ENCODE measurements at places on chromosomes 12 and 14.

DNA sequence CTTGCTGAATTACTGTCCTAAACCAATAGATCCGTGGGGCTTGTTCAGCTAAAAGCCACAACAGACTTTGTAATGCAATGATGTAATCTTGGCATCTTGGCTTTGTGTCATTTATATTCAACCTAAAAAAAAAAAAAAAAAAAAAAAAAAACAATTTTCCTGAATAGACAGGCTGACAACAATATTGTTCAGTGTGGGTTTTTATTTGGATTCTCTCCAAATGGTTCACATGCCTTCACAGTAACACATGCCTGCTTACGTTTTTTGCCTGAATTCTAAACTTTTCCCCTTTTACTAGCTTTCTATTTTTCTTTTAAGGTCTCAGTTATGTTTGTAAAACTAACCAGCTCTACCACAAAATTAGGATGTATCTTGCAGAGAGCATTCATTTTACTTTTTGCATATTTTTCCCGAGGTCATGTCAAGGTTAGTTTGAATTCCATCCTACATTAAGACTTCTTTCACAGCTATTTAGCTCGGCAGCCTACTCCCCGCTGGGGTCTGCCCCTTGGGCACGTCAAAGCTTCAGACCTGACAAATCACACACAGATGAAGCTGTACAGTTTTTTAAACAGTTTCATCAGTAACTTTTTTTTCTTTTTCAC, 213.7 kb upstream of the NPAS3 start:
- DNase-seq, result no peak

- DNase-seq, result no peak
Observed at GRCh38 chr14:72311116-72311515, 378.9 kb downstream of the RGS6 start.

GRCh38 chr14:87712396-87713090, 280.4 kb downstream of the GALC start:
- no peak for DNase-seq

- DNase-seq, result no peak
Observed at GRCh38 chr14:101184104-101184455, 280.6 kb upstream of the RTL1 start.

DNA sequence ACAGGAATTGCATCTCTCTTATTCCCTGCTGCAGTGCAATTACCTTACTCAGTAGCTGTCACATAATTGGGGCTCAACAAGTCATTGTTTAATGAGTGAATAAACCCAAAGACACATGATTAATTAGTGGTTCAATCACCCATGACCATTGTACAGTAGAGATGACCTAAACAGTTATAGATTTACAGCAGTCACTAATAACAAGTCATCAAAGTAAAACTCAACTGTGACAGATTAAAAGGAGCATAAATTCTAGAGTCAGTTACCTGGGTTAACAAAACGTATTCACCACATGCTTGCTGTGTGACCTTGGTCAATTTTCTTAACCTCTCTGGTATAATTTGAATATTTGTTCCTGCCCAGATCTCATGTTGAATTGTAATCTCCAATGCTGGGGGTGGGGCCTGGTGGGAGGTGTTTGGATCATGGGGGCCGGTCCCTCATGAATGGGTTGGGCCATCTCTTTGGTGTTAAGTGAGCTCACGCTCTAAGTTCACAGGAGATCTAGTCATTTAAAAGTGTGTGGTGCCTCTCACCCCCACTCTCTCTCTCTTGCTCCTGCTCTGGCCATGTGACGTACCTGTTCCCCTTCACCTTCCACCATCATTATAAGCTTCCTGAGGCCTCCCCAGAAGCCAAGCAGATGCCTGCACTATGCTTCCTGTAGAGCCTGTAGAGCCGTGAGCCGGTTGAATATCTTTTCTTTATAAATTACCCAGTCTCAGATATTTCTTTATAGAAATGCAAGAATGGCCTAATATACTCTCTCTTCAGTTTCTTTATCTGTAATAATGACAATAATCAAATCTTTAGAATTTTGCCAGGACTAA, 141.9 kb upstream of the PLEKHG7 start:
- no peak for DNase-seq

- no peak for DNase-seq
Observed at GRCh38 chr14:93736378-93737014, 51.8 kb downstream of the PRIMA1 start.

DNA sequence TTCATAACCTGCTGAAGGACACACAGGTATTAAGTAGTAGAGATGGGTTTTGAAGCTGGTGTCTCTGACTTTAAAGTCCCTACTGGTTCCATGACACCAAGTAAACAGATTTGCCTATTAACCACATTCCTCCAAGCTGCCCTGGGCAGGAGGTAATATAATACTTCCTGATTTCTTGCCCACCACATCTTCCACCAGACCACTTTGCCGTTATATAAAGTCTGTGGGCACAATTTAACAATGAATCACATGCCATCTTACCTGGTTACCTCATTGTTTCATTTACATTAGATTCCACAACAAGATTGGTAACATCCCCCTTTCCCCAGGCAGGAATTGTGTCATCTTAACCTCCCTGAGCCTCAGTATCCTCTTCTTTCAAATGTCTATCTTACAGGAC, 900 bp upstream of the LRRC23 start:
- DNase-seq, result no peak

GRCh38 chr14:63543826-63544406, 739 bp upstream of the PPP2R5E start:
- DNase-seq, result no peak

GRCh38 chr14:55699131-55700057, 119.4 kb downstream of the KTN1 start:
- no peak for DNase-seq

- DNase-seq, result no peak
Observed at GRCh38 chr14:68576496-68577244, 216.2 kb downstream of the ZFP36L1 start.

DNA sequence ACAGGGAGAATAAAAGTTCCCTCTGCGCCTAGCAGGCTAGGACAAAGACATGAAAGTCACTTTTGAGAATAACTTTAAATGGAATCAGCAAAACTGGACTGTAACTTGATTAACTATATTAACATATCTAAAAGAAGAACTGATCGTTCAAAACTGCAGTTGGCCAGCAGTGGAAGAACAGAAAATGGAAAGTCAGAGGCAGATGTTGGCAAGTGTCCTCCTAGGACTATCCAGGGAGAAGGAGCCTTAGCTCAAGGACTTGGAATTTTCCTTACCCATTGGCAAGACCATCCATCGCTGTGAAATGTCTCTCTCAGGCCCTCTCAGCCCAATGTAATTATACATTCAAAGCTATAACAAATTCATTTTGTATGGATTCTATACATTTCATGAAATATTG, 419.7 kb downstream of the ATP23 start:
- no peak for DNase-seq

DNA sequence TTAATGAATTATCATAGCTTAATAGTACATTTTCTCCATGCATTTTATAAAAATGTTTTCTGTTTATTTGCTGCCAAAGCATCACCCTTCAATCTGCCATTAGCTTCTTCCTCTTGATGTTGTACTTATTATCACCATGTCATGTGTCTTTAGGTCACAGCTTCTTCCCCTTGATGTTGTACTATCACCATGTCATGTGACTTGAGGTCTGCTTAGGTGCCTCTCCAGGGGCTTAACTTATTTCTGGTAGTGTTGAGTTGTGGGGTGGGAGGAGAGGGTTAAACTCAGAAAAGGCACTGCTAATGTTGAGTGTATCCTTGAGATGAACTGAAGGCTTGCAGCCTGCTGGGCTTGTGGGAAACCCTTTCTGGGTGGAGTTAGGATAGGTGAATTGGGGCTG, 87.8 kb downstream of the DAAM1 start:
- no peak for DNase-seq

DNA sequence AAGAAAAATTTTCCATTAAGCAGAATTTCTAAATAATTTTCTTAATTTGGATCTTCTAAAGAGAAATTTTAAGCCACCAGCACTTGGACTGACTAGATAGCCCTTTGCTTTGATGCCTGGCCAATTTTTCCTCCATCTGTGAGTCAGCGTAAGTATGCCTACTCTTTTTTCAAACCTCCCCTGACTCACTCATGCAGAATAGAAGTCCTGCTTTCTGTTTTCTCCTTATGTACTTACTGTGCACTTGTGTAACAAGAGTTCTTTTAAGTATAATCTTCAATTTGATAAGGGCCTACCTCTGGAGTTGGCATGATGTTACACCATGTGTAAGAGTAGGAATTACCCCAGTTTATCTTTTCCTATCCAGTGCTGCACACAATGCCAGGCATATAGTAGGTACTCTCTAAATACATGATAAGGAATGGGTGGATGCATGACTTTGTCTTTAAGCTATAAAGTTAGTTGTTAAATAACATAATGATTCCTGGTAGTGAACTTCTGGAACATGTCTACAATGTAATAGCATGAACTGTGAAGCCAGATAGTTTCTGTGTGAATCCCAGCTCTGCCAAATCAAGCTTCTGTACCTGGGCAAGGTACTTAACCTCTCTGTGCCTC, 329.6 kb downstream of the TMTC2 start:
- DNase-seq, result no peak

DNA sequence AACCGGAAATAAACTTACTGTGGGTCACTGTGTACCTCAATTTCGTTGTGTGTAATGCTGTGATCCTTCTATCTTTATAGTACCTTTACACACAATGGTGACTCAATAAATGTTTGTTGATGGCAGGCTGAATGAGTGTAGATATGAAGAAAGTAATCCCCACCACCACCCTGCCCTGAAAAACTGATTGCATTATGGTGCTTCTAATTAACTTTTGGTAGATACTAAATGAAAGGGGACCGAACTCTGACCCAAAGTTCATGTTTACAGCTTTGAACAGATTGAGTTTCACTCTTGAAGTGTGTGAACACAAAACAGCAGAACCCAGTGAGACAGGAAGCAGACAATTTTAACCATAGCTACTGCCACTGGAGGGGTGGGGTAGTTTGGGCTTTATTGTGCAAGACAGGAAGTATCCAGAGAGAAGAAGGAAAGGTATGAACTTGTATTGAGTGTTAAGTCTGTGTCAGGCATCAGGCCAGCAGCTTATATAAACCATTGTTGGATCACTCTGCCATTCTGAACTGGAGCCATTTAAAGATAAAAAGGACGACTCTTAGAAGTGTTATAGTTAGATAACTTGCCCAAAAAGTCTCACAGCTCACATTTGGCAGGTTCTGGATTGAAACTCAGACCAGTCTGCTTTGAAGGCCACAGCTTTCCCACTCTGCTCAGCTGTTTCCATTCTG, 197.0 kb upstream of the AMIGO2 start:
- peak; percentile 68 for DNase-seq

DNA sequence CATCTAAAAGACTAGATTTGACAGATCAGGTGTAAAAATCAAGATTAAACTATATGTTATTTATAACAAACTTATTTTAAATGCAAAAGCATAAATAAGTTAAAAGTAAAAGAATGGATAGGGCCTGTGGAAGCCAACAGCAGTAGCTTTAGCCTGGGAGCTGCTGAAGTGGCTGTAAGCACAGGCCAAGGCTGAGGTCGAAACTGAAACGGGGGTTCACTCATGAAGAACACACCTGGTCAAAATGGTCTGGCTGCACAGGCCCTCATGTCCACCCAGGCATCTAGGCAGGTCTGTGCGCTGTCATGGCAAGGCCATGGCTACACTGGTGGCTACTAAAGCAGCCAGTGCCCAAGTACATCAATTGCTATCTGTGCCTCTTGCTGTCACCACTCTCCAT, 23.1 kb downstream of the CATSPERB start:
- no peak for DNase-seq

DNA sequence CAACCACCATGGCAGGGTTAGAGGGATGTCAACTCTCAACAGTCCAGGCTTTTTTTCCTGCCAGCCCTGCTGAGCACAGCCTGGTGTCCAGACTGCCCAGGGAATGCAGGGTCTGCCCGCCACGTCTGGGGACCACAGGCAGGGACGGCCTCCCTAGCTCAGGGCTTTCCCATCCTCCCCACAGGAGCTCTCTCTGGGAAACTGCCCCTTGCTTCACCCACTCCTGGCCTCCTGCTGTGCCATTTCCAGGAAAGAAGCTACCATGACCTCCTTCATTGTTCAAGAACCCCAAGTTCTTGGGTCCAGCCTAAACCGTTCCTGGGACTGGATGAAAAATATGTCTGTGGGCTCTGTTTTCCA, 4.8 kb downstream of the SCNN1A start:
- DNase-seq, result no peak

DNA sequence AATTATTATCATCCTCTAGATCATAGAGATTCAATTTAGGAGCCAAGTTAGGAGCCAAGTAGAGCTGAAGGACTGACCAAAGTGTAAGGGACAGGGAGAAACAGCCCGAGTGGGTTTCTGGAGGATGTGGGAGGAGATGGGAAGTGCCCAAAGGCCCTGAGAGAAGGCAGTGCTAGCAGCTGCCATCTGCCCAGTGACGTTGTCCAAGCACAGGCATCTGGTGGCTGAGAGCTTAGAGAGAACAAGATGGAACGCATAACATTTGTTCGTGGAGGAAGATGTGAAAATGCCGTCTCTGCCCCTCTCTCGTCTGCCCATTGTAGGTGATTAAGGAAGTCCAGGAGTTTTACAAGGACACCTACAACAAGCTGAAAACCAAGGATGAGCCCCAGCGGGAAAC, 34.7 kb downstream of the CD9 start:
- no peak for DNase-seq

GRCh38 chr12:20272161-20272560, 96.2 kb upstream of the PDE3A start:
- DNase-seq, result no peak

DNA sequence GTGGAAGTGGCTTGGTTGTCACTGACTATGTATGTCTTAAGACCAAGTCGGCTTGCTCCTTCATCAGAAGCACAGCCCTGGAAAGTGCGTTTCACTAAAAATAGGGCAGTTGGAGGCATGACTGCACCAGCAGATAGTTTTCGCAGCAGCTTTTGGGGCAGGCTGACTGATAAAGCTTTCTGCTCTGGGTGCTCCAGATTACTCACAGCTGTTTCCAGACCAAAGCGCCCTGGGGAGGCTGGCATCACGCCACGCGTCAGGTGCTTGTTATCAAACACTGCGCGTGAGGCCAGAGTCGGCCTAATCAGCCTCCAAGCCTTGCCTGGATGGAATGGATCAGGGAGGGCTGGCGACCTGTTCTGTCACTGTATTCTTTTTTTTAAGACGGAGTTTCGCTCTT, 13.3 kb upstream of the LRRC10 start:
- DNase-seq, result no peak
